ENCODE measurements at places on chromosomes 7 and 10. TPM values are rescaled to one million over a fixed set of nuclear protein-coding genes. Genes with fewer than 3 reads are reported as not detected.

The CLEC5A gene
- not detected for total RNA-seq

The CHST3 gene
- 12.9 TPM for total RNA-seq

The ASIC3 gene
- total RNA-seq = 0.07 TPM

The C10orf105 gene
- total RNA-seq = not detected

The TCF7L2 gene
- total RNA-seq = 1.9 TPM

The NEBL gene
- total RNA-seq = 0.71 TPM

The OGDHL gene
- total RNA-seq = 0.26 TPM

The ITPRID1 gene
- not detected for total RNA-seq

The CDC14C gene
- total RNA-seq = not detected

The ABCC2 gene
- 0.99 TPM for total RNA-seq

The CHRM2 gene
- not detected for total RNA-seq
